Stimulated activated CD8-positive, alpha-beta memory T cell treated with anti-CD3 and anti-CD28 coated beads, Interleukin-4, amount 100 ng/mL, for 4 hours (primary cell): ENCODE measurements at places on chromosomes 3 and 15.

DNA sequence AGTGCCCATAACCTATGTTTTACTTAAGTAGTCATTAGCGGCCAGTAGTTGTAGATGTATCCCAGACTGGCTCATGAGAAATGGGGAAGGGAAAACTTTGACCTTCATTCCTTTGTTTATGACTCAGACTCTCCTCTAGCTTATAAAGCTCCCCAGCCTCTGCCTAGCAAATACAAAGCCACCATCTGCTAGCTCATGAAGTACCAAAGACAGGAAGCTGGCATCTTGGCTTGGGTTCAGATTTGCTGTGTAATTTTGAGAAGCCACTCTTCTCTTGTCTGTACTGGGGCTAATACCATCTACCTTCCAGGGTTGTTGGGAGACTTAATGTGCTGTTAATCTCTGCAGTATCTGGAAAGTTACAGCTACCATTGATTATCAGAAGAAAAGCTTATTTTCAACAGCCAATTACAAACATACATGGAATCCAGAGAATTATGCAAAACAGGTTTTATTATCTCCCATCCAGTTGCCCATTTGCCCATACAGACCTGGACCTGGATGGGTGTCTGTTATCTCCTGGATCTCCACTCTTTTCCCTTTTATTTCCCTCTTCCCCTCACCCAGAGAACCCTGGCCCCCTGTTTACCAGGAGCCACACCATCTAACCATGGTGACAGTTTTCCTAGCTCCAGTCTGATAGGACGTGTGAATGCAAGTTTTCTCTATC is 153.8 kb downstream of the SEMA6D start:
- DNase-seq: no peak

DNA sequence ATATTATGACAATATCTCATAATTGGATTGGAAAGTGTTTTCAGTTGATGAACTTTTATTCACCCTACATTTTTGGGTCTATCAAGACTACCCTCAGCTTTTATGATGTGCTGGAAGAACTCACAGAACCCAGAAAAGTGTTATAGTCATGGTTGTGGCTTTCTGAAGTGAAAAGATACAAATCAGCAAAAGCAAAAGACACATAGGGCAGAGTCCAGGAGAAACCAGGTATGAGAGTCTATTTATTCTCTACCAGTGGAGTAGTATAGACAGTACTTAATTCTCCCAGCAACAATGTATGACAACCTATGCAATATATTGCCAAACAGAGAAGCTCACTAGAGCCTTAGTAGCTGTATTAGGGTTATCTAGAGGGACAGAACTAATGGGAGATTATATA is 280.4 kb upstream of the TTC14 start:
- DNase-seq: no peak

DNA sequence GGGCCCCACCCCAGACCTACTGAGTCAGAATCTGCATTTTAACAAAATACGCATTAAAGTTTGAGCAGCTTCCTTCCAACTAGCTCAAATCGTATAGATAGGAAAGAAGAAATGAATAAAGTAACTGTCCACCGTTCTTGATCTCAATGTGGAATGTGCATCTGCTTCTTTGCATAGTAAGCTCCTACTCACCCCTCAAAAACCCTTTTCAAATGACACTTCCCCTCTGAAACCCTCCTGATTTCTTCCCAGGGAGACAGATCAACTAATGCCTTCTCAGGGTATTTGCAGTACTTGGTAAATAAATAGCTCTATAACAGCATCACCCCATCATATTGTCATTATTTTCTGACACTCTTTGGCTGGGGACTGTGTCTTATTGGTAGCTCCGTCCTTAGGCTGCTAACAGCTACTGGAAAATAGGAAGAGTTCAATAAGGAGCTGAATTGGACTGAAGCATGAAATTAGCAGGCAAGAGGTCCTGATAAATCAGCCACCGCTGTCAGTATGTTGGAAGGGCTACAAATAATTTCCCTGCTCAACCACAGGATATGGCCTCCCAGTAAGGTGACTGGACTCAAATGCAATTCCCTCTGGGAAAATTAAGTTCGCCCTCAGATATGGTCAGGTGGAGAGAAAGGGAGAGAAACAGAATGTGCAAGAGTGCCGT is 10.2 kb downstream of the OXTR start:
- DNase-seq: no peak

DNA sequence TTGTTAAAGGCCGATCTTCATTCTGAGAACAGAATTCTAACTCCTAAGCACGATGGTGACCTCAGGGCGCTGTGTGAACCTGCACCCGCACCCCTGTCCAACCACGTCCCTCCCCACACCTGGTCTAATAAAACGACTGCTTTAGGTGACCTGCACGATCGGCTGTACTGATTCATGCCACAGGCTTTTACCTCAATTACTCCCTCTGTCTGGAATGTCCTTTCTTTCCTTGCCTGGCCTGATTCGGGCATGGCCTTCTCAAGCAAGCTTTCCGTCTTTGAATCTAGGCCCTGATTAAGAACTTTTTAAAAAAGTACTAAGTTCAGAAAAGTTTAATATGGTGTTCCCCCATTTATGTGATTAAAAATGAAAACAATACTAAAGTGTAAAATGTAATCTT is 842 bp upstream of the U2SURP start:
- no peak for DNase-seq

- DNase-seq: no peak
These were observed 10.8 kb downstream of the NOX5 start for GRCh38 chr15:69025320-69025719.

- no peak for DNase-seq
These were observed 28.8 kb downstream of the ATG7 start for GRCh38 chr3:11300970-11301369.

DNA sequence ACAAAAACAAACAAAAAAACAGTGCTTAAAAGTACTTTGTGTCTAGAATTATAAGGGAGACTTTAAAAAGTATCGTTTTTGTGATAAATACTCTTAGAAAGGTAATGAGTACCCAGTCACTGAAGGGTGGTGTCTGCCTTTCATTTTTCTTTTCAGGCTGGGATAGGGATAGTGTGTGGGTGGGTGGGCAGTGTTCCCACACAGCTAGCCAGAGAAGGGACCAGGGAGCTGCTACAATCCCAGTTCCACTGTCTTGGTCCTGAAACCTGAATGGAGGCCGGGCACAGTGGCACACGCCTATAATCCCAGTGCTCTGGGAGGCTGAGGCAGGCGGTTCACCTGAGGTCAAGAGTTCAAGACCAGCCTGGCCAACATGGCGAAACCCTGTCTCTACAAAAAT is 2.1 kb downstream of the GK5 start:
- DNase-seq: no peak

DNA sequence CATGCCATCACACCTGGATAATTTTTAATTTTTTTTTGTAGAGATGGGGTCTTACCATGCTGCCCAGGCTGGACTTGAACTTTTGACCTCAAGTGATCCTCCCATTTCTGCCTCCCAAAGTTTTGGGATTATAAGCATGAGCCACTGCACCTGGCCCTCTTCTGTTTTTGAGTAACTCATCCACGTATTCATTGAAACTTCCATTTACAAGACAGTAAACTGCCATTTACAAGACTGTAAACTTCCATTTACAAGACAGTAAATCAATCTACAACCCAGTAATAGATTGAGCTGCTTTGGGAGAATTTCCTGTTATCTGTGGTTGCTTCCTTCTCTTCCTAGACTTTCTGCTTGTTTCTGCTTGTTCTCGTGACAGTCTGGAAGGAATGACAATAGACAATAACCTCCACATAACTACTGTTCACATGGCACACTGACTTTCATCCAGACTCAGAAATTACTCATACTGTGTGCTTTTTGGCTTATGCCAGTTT is 114.7 kb upstream of the CCNL1 start:
- no peak for DNase-seq

DNA sequence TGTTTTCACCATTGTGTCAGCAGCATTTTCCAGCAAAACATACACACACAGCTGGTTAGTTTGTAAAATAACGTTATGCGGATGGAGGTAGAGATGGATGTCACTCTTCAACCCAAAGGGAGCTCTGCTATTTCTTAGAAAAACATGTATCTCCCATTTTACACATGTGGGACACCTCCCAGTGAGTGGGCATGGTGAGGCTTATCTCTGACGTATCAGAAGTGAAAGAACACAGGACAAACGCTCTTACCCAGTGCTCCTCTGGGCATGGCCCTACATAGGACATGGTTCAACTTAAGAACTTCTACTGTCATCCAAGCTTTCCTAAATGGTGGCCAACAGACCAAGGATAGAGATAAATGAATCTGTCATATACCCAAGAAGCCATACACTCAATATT is 2.1 kb downstream of the FAM240A start:
- DNase-seq: no peak

DNA sequence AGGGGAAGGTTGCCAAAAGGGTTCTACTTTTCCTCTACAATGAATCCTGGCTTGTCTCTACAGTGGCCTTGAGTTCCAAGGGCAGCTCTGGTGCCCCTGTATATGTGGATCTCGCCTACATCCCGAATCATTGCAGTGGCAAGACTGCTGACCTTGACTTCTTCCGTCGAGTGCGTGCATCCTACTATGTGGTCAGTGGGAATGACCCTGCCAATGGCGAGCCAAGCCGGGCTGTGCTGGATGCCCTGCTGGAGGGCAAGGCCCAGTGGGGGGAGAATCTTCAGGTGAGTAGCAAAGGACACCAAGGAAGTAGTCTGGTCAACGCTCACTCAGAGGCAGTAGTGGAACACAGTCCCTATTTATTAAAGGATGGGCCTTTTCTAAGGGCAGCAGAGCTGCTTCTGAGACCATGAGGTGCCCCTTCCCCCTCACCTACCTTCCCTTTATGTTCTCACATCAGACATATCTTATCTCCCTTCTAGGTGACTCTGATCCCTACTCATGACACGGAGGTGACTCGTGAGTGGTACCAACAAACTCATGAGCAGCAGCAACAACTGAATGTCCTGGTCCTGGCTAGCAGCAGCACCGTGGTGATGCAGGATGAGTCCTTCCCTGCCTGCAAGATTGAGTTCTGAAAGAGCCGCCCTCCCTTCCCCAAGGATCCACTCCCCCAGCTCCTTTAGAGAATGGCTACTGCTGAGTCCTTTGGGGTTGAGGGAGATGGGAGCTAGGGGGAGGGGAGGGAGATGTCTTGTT is 12.4 kb downstream of the MAP1A start:
- no peak for DNase-seq

- no peak for DNase-seq
These were observed 211.7 kb upstream of the TTC14 start for GRCh38 chr3:180390313-180390712.

DNA sequence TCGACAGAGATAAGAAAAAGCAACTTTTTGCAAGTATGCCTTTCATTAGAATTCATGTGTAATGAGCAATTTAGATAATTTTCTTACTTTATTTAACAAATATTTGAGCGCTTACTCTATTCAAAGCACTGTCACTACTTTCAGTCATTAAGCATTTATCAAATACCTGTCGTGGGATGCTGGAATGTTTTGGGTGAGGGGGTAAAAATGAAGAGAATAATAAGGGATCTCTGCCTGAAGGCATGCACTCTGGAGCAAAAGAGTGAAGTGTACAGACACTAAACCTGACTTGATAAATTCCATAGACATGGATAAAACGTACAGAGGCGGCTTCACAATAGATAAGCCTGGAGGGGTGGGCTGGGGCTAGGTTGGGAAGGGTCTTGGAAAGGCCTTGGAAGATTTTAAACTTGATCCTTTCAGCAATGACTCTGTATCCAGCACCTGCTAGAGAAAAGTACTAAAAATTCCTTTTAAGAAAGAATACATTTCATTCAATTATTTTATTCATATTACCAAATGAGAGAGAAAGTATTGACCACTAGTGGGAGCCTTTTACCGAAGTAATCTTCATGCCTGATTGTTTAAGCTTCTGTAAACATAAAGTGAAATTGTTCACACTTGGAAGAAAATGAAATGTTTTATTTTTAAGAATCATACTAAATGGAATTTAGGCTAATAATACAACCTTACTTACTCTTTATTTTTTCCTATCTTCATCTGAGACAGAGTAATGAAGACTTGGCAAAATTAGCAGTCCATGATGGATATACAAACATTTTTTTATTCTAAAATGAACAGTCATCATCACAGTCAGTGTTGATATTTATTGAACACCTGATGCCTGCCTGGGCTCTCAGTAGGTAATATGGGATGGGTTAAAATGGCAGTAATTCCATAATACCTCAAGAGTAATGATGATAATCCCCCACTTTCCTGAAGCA is 113.2 kb downstream of the PPP2R3A start:
- no peak for DNase-seq

DNA sequence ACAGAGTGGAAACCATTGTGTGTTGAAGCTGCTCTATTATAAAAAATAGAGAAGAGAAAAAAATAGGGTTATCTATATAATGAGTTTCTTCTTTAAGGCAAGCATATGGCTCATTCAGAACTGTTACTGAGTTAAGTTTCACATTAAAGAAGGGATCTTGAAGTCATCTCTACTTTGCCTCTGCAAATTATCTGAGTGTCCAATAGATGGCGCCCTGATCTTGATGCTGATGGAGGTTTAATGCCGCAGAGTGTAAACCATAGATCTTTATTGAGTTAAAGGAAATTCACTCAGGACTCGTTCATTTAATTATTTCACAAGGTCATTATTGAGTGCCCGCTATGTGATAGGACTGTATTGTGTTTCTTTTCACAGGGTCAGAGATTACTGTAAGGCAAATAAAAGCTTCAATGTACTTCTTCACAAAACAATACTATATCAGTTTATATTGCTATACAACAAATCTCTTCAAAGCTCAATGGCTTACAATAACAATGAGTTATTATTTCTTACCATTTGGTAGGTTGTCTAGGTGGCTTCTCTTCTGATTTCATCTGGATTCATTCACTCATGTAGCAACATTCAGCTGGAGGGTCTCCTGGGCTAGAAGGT is 171.4 kb downstream of the NSUN3 start:
- no peak for DNase-seq

GRCh38 chr15:78455749-78456148 is 17.7 kb downstream of the IREB2 start:
- DNase-seq: no peak

DNA sequence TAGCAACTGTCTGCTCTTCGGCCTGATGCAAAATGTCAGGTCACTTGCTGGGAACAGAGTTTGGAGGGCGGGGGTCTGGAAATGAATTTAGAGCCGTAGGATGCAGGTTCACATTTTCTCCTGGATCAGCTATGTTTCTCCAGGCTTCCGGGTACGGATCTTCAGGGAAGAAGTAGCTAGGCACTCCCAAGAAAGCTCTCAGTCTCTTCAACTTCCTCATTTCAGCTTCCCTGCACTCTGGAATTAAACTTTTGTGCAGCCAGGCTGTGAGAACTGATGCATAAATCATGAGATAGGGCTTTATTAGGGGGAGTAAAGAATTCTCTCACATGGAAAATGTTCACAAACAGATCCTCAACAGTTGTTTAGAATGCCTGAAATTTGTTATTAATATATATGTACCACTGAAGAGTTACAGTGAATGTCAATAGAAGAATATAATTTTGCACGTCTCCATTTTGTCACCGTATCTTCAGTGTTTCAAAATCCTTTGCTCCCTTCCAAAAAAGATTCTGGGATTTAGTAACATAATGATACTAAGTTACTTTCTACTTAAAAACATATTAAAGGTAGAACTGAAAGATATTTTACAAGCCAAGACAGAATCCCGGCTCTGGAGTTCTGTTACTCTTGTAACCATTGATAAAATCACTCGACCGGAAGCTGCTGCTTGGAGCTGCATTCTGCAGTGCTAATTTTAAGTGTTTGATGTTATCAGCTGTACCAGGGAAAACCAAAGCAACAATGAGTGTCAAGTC is 178.5 kb upstream of the P2RY1 start:
- DNase-seq: no peak

- peak; percentile 71 for DNase-seq
These were observed 11.9 kb downstream of the CX3CR1 start for GRCh38 chr3:39267631-39268548.

GRCh38 chr3:65935724-65936123 is 103.0 kb downstream of the MAGI1 start:
- no peak for DNase-seq

- DNase-seq: no peak
These were observed 18.6 kb downstream of the TMEM158 start for GRCh38 chr3:45207446-45207845.
